ENCODE measurements at places on chromosomes 1 and 21.
A peak's percentile ranks its signal among the peaks of the same experiment; 100 is the strongest.

DNA sequence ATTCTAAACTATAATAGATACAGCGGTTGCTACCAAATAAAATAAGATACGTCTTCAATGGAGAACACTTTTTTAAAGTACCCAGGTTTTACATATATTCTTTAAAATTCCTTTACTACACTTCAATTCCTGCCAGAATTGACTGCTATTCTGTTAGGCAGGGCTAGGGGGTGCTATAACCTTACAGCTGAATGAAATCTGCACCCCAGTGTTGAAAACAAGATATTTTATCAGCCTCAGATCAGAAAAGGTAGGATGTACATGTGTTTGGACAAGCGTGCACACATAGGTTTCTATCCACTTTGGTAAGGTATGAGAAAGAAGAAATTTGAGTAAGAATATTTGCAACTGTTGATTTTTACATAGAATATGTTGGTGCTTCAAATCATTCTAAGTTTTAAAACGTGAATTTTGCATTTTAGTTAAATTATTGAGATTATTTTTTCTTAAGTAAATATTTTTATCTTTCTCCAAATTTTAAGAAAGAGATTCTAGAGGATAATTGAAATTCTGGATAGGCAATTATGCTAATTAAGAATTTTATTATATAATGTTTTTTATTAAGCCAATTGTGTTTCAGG lies 490.8 kb upstream of the ADGRL4 start:
- no peak for DNase-seq
- H3K27ac ChIP-seq, result no peak overlapping the region
- H3K36me3 ChIP-seq, result no peaks in the 10 kb centered on the region

GRCh38 chr1:8497210-8497819 lies 179.4 kb downstream of the SLC45A1 start:
- no peaks in the 10 kb centered on the region for H3K27me3 ChIP-seq
- peaks cover 38% of the 10 kb centered on the region for H3K4me1 ChIP-seq
- no peak overlapping the region for H3K4me3 ChIP-seq
- DNase-seq, result no peak
- H3K36me3 ChIP-seq, result peaks cover 28% of the 10 kb centered on the region

DNA sequence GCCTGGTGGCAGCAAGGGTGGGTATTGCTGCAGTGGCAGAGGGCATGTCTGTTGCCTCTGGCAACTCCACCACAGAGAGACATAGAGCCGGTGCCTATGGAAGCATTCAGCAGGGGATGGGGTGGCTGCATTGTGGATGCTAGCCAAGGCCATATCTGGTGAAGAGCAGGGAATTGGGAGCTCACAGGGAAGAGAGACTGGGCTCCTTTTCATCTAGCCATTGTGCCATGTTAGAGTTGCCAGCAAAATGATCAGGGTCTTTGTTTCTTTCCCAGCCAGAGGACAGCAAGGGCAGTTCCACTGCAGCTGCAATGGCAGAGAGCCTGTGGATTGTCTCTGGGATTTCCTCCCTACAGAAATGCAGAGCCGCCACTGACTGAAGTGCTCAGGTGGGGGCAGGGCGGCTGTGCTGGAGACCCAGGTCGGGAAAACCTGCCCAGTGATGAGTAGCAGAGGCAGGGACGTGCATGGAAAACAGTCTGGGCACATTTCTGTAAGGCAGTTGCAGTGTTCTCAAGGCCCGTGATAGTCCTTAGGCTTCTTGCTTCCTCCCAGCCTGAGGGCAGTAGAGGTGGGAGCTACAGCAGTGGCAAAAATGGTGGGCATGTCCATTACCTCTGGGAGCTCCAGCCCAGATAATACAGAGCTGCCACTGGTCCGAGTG lies 40.2 kb upstream of the CYP4X1 start:
- H3K4me1 ChIP-seq, result no peaks in the 10 kb centered on the region
- no peak for DNase-seq
- H3K4me3 ChIP-seq, result no peak overlapping the region

DNA sequence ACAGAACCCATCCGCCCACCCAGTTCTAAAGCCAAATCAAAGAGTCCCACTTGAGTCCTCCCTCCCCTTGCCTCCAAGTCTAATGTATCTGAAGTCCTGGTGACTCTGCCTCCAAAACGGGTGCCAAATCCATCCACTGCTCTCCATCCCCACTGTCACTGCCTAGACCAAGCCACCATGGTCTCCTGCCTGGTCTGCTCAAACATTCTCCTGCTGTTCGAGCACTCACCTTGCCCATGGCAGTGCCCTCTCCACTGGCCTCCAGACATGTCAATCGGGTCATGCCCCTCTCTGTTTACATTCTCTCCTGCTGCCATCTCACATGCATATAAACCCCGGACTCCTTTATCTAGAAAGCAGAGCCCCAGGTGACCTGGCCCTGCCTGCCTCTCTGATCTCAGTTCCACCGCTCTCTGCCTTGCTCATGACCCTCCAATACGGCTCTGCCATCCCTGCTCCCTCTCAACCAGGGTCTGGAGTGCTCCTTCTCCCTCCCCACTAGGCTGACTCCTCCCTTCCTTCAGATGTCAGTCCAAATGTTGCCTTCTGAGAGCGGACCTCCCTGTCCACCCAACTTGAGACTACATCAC lies 32.1 kb upstream of the MX1 start:
- no peak overlapping the region for H3K27ac ChIP-seq
- H3K27me3 ChIP-seq, result no peaks in the 10 kb centered on the region
- no peak overlapping the region for H3K4me3 ChIP-seq
- DNase-seq, result peak; percentile 71
- no peaks in the 10 kb centered on the region for H3K4me1 ChIP-seq

DNA sequence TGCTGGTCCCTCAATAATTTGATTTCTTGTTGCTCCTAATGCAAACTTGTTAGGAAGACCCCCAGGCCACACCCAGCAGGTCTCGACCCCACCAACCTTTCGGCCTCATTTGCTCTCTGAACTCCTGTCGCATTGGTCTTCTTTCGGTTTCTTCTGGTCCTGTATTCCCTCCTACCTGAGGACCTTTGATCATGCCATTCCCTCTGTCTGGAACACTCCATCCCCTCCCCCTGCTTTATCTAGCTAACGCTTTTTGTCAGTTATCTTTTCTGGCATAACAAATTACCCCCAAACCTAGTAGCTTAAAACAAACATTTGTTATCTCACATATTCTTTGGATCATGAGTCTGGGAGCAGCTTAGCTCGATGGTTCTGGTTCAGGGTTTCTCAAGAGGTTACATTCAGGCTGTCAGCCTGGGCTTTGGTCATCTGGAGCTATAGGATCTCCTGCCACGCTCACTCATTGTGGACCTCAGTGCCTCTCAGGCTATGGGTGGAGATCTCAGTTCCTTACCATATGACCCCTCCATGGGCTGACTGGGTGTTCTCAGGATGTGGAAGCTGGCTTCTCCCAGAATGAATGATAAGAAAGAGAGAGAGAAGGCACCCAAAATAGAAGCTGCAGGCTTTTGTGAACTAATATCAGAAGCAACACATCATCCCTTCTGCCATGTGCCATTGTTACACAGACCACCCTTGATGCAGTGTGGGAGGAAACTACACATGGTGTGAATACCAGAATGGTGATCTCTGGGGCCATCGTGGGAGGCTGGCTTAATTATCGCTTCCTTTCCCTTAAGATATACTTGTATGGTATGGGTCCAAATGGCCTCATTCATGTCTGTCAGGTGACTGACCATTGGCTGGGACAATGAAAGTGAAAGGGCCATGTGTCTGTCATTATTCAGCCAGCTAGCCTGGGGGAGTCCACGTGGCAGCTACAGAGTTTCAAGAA lies 29.1 kb upstream of the BCAR3 start:
- no peaks in the 10 kb centered on the region for H3K36me3 ChIP-seq
- no peak for DNase-seq
- H3K4me3 ChIP-seq, result no peak overlapping the region
- H3K27ac ChIP-seq, result no peak overlapping the region

- no peak for DNase-seq
- no peaks in the 10 kb centered on the region for H3K27me3 ChIP-seq
- no peaks in the 10 kb centered on the region for H3K36me3 ChIP-seq
- H3K27ac ChIP-seq, result no peak overlapping the region
Measured at GRCh38 chr1:9882296-9882944, 27.6 kb downstream of the CTNNBIP1 start.

Data from vagina (tissue), 2 donors.